Spleen (tissue), 13 donors: ENCODE measurements at places on chromosomes 16 and 17. TPM values are rescaled to one million over a fixed set of nuclear protein-coding genes. Genes with fewer than 3 reads are reported as not detected.

Gene EFCAB3
- not detected for total RNA-seq

Gene MLYCD
- 10.1 TPM for total RNA-seq

Gene PRR29
- 6.1 TPM for total RNA-seq

Gene TSNAXIP1
- 0.84 TPM for total RNA-seq

Gene IFI35
- total RNA-seq: 45.5 TPM

Gene KRT31
- total RNA-seq: not detected

Gene SCIMP
- total RNA-seq: 68.0 TPM

Gene CENPN
- total RNA-seq: 4.6 TPM

Gene CIBAR2
- total RNA-seq: not detected

Gene TP53TG3C
- total RNA-seq: not detected

Gene CDRT15
- total RNA-seq: not detected

Gene KRTAP4-6
- not detected for total RNA-seq

Gene IL32
- 224 TPM for total RNA-seq

Gene VMO1
- total RNA-seq: 13.1 TPM

Gene TNFRSF17
- total RNA-seq: 20.1 TPM

Gene CCL8
- 0.95 TPM for total RNA-seq

Gene NOG
- 0.69 TPM for total RNA-seq
